CD4-positive, alpha-beta T cell treated with Interleukin-17A for 4 hours (primary cell): ENCODE measurements at places on chromosomes 5 and 9.

DNA sequence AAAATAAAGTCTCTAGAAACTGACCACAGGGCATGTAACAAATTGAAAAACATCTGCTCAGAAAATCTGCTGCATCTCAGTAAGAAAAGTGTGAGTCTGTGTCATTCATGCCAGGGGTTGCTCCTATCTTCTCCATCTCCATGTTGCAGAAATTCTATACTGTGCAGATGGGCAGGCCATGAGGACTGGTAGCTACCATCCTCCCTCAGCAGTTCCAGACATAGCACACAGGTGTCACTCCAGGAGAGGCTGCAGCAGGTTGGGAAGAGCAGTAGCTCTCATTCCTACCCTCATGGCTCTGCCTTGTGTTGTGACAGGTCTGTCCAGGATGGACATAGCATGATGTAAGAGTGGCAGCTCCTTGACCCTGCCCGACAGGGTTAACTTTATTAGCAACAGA is 173.4 kb downstream of the NDUFS4 start:
- no peak for DNase-seq

- DNase-seq, result no peak
These were observed 87.8 kb downstream of the HAPLN1 start for GRCh38 chr5:83632874-83633273.

DNA sequence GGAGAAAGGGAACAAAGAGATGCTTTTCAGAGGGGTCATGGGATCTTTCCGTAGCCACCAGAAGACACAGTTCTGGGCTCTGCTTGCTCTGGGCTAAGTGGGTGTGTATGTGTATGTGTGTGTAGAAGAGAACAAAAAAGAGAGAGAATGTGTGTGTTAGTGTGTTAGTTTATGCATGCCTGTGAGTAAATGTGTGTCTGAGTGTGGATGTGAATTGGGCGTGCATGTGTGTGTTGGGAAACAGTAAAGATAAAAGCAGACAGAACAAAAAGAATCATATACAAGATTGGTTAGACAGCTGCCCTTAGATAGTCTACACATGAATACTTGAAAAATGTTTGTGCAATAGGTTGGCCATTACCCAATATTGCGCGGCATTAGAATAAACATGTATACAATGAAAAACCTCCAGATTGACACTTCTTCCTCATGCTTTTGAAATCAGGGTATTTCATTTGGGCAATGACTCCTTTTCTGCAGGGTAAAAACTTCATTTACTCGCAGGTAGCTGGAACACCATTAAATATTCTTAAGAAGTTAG is 36.5 kb upstream of the HSPA9 start:
- DNase-seq, result no peak

GRCh38 chr9:96453625-96454024 is 3.7 kb downstream of the HABP4 start:
- DNase-seq, result no peak

DNA sequence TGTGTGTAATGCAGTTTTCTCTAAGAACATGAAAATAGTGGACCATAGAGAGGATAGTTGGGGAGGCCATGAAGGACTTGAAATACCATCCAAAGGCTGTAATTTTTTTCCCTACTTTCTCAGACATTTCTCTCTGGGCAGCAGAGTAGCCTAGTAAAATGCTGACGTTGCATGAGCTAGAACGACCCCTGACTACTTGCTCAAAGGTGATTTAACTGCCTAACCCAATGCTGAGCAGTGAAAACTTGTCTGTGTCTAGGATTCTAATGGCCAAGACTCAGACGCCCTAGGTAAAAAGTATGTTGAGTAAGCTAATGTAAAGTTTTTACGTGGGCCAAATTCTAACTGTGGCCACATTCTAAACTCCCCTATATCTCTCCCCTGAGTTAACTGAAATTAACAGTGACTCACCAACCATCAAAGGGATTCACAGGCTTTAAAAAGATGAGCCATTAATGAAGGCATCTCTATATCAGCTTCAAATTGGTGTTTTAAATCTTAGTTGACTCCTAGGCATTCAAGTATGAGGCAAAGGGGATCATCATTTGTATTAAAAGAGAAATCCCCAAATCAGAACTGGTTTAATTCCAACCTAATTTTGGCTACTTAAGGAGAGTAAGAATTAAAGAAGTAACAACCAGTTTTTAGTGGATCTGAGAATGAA is 121.0 kb upstream of the GAS1 start:
- DNase-seq, result no peak

- DNase-seq, result no peak
These were observed 10.5 kb downstream of the ADGRV1 start for GRCh38 chr5:90569084-90569483.

DNA sequence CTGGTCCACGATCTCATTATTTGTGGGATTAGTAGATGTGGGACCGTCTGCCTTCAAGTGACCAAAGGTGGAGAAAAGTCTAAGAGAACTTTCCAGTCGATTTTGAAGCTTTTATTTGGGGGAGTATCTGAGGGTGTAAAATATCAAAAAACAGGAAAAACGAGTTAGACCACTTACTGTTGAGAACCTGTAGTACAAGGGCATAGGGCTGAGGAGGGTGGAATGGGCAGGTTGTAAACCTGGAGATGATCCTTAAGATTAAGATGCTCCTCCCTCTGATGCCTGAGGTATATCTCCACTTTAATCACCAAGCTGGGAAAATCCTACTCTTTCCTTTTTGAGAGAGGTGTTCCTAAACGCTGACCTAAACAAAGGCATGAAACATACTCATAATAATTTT is 32.0 kb upstream of the GTF2H2C start:
- DNase-seq, result no peak

DNA sequence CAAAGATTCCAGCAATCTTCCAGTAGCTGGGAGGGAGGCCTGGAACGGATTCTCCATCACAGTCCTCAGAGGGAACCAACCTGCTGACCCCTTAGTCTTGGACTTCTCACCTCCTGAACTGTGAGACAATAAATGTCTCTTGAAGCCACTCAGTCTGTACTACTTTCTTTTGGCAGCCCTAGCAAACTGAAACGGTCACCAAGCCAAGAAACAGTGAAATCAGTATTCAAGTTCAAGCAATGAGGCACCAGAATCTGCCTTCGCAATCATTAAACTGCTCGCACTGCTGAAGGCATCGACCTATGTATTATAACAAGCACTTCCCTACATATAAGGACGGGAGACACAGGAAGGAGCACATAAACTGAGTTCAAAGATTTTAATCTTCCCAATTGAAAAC is 120.6 kb upstream of the PUM3 start:
- DNase-seq, result no peak

DNA sequence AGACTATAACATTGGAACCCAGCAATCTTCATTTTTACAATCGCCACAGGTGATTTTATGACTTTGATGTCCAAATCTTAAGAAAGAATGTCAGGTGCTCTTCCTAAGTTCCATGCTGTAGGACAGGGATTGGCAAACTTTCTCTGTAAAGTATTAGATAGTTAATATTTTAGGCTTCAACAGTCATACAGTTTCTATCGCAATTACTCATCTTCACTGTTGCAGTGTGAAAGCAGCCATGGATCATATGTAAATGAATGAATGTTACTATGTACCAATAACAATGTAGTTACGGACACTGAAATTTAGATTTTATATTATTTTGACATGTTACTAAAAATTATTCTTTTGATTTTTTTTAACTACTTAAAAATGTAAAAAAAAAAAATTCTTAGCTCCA is 169.7 kb downstream of the DTWD2 start:
- no peak for DNase-seq

DNA sequence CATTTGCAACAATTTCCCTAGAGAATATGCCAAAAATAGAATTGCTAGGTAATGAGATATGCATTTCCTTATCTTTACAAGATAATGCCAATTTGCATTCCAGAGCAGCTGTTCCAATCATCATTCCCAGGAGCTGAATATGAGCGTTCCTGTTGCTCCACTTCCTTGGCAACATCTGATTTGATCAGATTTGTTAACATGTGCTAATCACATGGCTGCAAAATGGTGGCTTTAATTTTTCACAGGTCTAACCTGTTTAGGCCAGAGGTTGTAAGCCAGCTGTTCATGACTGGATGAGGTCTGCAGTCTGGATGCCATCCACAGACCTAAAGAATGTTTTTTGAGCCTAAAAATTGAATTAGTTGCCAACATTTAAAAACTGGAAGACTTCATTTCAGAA is 220.7 kb upstream of the IL12B start:
- DNase-seq, result no peak

DNA sequence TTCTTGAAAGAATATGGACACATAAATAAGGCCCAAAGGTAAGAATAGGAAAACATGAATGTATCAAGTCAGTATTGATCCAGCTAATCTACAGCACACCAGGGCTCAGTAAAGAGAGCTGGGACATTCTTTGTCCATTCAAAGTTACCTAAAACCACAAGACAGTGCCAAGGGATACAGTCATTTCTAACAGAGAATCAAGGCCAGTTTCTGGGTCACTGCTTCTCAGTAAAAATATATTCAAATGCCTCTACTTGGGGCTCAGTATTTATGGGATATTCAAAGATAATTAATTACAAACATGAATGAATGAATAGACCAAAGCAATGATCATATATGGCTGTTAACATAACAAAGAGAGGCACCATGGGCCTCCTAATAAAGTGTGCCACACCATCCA is 34.9 kb downstream of the MTMR12 start:
- DNase-seq, result no peak

DNA sequence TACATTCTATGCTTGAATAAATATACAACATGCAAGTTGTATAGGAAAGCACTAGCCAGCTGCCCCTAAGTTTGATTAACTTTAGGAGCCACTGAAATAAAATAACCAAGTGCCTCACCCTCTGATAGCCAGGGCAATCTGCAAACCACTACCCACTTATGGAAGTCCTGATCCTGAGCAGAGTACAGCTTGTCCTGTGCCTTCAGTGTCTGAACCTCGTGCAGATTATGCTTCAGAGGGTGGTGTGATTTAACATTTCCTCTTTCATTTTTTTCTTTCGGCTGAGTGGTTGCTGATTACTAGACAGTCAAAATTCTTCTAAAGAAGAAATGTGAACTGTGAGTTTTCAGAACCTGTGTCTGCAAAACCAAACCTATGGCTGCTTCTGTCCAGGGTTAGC is 327.7 kb downstream of the PIK3R1 start:
- no peak for DNase-seq

- DNase-seq, result peak; percentile 57
These were observed 62.3 kb downstream of the CXXC5 start for GRCh38 chr5:139710319-139711066.

- DNase-seq, result no peak
These were observed 183.6 kb downstream of the GADD45G start for GRCh38 chr9:89788434-89788833.

- DNase-seq, result no peak
These were observed 181.8 kb downstream of the NXNL2 start for GRCh38 chr9:88716596-88717290.

- peak; percentile 57 for DNase-seq
These were observed 53.4 kb downstream of the TENT4A start for GRCh38 chr5:6766604-6767093.

DNA sequence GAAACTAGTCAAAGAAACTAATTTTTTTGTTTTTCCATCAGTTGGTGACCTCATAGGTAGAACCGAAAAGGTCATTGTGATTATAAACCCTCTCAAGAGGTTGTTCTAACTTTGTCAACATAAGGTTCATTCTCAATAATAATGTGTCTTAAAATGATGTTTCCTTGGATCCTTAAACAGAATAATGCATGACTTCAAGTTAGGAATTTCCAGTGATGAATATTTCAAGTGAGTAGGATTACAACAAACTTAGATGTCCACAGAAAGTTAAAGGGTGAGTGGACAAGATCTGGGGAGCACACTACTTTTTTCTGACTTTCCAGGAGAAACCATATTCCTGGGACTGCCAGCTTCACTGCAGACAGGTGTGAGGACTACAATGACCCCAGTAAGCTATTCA is 239.0 kb upstream of the PTGER4 start:
- DNase-seq, result no peak

DNA sequence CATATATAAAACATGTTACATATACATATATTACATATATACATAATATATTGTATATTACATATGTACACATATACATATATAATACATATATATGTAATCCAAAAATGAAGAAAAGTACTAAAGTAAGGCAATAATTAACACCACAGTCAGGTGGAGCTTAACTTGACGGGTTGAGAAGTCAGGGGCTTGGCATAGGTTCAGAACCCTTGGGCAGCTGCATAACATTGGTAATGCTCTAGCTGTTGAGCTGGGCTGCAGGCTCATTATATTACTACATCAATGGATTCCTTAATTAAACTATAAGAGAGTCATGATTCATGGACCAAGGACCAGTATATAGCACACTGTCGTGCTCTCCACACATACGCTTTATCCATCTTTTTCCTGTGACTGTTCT is 435.2 kb upstream of the ADAMTS16 start:
- DNase-seq, result no peak

DNA sequence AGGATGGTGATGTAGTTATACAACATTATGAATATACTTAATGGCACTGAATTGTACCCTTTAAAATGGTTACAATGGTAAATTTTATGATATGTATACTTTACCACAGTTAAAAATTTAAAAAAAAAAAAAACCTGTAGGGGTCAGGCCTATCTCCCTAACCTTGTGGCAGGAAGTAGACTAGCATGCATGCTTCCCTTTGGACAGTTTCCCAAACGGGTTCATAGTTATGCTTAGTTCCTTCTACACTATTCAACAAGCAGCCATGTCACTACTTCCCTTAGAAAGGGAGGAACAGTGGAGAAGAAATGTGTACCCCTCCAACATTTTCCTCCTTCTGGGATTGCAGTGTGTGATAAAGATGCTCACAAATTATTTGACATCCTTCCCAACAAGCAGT is 32.5 kb downstream of the IDNK start:
- no peak for DNase-seq

DNA sequence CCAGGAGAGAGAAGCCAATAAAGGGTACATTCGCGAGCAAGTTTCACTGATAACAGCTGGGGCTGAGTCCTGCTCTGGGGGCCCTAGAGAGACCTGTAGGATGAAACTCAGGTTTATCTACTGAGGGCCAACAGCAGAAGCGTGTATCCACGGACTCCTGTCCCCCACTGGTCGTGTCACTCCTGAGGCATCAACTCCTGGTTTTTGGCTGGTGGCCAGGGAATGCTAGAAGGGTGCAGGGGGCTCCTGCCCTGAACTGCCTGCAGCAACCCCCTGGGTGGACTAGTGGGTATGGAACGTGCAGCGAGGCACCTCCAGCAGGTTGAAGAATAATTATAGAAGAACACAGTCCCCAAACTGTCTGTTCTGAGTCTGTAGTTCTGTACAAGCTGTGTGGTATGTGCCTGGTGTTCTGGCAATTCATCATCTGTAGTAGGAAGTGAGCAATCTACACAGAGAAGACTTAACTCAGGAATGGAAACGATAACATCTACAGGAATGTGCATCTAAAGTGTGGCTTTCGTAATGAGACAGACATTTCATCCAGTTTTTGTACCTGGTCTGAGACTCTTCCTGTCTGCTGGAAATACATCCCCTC is 64.5 kb upstream of the GNA14 start:
- no peak for DNase-seq

- no peak for DNase-seq
These were observed 107.1 kb downstream of the OXCT1 start for GRCh38 chr5:41763081-41763480.

DNA sequence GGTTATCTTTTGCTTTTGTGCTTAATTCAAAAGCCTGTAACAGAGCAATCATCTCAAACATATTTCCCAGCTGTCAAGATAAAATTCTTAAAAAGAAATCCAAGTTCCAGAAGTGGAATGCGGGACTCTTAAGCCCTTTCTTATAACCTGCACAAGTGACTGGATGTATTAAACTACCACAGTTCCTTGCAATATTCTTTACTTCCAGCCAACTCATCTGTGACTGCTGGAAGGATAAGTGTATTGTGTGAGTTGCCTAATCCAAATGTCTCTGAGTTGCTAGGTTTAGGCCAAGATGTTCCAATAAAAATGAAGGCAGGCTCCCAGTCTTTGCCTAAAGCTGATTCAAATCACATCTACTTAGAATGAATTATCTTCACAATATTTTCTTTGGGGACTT is 159.2 kb upstream of the SLC24A2 start:
- DNase-seq, result no peak
